Activated T-helper 1 cell treated with anti-CD3 and anti-CD28 coated beads, Interleukin-2, amount 50 U/mL, for 16 hours (primary cell): ENCODE measurements at places on chromosomes 2 and 18.

DNA sequence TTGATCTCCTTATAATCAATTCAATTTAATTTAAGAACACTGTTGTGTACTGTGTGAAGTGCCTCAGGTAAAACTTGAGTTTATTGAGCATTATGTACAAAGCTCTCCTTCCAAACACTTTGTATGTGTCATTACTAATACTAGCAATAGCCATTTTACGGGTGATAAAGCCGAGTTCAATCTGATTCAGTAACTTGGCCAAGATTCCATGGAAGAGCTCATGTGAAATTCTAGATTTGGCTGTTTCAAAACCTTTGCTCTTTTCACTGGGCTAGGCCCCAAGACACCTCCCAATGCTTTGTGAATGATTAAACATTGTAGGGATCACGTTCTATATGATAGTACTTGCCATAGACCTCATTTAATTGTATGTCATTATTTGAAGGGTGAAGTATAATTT lies 8.9 kb upstream of the NFE2L2 start:
- no peak for DNase-seq

DNA sequence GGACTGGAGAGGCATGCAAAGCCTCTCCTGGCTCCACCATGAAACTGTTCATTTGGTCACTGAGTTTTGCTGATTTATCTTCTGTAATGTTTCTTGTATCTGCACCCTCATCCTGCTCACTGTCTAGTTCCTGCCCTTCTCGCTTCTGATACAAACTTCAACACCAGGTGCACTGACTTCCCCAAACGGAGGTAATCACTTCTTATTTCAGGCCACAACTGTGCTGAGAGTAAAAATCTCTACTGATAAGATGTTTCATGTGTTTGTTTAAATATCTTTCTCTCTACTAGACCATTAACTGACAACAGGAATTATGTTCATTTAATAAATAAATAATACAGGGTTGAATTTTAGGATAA lies 10.9 kb upstream of the NT5C1B start:
- DNase-seq, result no peak

- no peak for DNase-seq
These were observed 109.5 kb downstream of the CDC42EP3 start for GRCh38 chr2:37561615-37562569.

GRCh38 chr2:40346535-40347354 lies 105.1 kb downstream of the SLC8A1 start:
- DNase-seq, result no peak

DNA sequence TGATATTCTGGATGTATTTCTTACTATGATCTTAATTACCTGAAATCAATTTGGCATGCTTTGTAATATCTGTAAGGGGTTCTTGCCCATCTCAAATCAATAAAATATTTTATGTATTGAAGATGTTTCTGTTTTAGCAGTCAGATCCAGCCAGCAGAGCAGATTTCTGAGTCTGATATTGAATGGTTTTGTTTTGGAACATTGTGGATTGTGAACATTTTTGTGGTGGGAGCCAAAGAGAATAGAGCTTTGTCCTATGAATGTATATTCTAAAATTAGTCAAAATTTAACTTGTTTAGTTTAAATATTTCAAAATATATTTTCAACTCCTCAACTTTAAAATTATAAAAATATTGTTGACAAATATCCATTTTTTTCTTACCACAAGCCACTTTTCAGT lies 197.0 kb downstream of the UBE2E3 start:
- no peak for DNase-seq

DNA sequence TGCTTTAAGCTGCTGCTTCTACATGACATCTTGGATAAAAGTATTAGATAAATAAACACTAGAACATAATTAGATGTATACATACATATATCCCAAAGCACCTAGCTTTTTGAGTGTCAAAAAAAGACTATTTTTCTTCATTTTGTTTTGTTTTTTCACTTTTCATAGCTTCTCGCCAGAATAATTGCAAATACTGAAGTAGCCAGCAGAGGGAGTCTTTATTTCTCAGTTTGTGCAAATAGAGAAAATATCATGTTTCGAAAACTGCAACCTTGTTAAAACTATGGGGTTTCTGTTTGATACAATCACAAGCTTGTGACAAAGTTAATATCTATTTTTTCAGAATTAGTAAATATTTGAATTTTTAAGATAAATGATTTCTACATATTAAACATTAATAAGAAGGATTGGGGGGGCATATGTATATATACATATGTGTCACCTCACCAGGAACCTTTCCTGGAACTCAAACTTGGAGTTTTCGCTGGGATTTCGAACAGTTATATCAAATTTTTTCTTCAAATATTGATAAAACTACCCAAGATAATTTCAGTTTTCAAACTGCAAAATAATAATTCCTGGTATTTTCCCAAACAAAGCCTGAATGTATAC lies 61.0 kb downstream of the GRB14 start:
- no peak for DNase-seq

DNA sequence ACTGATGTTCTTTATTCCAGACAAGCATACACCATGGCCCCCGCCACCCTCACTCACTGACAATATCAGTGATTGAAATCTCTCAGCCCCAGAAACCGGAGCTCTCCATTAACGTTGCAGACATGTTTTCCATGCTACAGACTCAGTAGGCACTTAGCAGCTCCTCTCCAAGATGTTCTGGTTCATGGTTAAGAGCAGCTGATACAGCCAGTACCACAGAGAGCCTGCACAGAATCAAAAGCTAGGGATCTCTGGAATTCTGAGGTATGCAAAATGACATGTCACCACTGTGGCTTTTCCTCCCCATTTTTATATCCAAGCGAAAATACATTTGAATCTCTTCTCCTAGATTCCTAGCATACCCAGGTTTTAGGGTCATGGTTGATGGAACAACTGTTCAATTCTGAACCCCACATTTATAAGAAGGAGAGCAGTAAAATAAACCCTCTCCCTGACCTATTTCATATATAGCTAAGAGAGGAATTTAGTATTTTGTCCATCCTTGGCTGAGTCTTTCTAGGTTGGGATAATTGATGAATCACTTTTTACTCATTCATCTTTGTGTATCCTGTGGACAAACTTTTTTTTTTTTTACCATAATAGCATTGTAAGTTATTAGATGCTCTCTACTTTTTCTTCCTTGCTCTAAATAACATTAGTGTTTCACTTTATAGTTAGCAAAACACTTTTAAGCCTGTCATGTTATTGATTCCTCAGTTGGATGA lies 488.4 kb upstream of the PIK3C3 start:
- no peak for DNase-seq

- DNase-seq, result no peak
These were observed 2.7 kb downstream of the STARD7 start for GRCh38 chr2:96205888-96206287.

DNA sequence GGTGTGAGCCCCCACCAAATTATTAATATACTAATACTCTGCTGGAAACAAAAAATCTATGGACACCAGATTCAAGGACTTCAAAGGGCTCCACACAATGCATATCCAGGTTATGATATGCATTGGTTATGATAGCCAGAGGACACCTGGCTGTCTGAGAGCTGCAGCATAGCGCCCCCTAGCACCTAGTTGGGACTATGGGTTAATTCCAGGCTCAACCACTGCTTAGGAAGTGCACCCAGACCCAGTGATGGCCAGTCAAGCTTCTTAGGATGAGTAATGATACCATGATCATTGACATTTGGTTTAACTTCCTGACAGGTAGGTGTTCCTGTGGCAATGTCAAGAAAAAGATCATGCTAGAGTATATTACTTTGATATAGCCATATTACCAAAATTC lies 3.8 kb upstream of the FRZB start:
- no peak for DNase-seq
